ENCODE measurements at places on chromosomes 6 and 20.
A peak's percentile ranks its signal among the peaks of the same experiment; 100 is the strongest.

- DNase-seq: no peak
Observed at GRCh38 chr6:77326029-77326428, 137.3 kb downstream of the HTR1B start.

GRCh38 chr6:51513891-51514747, 573.3 kb downstream of the PKHD1 start:
- no peak for DNase-seq

DNA sequence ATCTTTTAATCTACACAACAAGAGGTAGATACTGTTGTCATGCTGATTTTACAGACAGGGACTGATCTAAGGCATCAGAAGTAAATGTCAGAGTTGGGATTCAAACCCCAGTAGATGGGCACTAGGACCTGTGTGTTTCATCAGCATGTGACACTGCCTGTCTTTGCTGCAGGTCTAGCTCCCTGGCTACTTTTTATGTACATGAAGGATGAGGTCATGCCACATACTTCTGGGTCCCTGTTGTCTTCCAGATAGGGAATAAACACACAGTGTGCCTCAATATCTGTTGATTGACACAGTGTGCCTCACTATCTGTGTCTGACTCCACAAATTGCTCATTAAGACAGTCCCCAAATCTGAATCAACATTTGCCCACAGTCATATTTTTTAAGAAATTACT, 106.9 kb downstream of the TFAP2B start:
- no peak for DNase-seq

DNA sequence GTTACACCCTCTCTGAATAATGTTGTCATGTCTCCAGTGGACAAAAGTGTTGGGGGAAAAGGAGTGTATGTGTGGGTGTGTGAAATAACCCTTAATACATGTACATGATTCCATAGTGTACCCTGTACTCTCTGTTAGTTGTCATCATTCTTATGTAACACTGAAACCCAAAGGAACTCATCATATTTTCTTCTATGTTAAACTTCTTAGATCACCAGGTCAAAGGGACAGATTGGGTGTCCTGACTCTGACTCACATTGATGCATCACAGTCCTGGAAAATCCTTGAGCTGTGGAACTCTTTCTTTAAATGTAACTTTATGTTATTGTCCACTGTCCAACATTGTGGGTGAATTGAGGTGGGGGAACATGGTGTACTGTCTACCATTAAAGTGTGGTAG, 350.5 kb downstream of the DHX35 start:
- no peak for DNase-seq

DNA sequence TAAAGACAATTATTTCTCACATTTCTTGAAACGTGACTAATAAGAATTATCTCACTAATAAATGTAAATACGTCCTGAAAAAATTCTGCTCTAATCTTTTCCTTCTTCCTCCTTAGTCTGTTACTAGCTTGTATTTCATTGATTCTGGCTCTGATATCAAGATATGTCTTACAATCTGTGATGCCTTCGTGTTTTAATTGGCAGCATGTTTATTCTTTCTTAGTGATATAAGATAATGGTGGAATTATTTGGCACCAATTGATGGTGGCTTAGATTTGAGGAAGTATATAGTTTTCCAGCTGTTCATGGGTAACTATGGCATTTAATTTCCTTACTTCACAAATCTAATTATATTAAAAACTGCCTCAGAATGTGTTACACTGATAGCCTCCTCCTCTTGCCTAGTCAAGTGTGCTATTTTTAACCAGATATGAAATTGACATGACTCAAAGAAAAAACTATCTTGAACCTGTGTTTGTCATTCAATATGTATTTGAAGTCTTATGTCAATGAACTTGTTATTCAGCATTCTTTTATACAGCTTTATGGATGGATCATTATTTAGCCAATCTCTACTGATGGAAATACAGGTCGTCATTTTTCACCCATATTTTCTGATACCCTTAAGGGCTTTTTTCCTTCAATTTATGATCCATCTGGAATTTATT, 5.3 kb downstream of the CCNC start:
- no peak for DNase-seq

DNA sequence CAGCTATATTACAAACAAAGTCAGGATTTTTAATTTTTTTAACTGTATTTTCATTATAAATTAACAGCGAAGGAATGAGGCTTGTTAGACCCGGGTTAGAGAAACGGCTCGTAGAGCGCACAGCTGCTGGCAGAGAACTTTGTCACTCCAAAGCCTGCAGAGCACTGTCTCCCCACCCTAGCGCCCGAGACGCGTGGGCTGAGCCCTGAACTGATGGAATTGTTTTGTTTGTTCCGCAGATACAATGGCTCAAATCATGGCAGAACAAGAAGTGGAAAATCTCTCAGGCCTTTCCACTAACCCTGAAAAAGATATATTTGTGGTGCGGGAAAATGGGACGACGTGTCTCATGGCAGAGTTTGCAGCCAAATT, 810 bp downstream of the LAMP5 start:
- DNase-seq: no peak

DNA sequence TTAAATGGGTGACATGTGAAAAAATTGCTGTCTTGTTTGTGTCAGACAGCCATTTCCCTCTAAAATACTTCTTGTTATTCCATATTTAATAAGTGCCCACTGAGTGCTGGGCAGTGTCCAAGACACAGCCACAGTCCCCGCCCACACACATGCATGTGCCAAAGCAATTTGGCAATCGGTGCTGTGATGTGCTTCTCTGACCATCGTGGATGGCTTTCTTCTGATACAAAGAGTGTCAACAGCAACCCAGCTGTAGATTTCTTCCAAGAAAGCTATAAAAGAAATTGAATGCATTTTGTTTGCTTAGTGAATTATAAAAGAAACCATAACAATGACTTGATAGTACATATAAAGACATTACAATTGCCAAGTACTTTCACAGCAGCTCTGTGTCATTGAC, 140.5 kb upstream of the ATXN1 start:
- peak; percentile 72 for DNase-seq

DNA sequence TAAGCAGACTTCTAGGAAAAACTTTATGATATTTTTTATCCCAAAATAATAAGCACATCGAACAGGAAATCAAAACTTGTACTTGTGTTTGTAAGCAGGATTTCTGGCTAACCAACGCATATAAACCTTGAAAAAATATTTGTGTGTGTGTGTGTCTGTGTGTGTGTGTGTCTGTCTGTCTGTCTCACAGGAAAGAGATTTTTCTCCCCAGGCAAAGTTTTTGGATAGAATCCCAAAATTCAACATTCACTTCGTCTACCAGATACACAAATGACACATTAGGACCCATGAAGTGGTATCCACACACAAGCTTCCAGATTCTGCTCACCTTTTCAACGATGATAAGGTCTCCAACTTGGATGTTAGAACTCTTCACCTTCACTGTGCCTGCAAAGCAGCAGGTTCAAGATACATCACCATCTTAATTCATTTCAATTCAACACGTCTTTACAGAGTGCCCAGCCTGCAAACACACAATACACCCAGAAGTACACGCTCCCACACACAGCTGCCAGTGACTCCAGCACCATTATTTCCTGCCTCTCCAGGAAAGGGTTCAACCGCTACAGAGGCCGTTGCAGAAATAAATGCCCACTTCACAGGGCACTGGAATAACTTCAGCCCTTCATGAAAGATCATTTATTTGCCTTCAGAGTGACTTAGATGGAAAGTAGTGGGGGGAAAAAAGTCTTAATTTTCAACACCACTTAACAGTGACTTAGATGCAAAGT, 70.9 kb downstream of the ATP9A start:
- DNase-seq: no peak

GRCh38 chr6:125631165-125631564, 118.3 kb upstream of the HEY2 start:
- no peak for DNase-seq

DNA sequence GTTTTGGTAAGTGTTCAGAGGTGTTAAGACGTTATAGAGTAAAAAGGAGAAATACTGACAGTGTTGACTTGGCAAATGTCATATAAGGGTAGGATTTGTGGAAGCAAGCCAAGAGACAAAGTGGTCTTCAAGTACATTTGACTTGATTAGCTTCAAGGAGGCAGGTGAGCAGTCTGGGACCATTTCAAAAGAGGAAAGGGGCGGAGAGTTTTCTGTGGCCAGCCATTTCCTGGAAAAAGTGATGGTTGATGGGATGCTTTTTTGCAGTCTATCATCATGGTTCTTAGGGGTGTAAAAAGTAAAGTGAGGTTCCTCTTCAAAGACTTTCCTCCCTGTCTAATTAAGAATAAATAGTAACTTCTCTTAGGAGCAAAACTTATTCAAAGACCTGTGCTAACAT, 28.7 kb downstream of the FKBP1A start:
- DNase-seq: no peak

DNA sequence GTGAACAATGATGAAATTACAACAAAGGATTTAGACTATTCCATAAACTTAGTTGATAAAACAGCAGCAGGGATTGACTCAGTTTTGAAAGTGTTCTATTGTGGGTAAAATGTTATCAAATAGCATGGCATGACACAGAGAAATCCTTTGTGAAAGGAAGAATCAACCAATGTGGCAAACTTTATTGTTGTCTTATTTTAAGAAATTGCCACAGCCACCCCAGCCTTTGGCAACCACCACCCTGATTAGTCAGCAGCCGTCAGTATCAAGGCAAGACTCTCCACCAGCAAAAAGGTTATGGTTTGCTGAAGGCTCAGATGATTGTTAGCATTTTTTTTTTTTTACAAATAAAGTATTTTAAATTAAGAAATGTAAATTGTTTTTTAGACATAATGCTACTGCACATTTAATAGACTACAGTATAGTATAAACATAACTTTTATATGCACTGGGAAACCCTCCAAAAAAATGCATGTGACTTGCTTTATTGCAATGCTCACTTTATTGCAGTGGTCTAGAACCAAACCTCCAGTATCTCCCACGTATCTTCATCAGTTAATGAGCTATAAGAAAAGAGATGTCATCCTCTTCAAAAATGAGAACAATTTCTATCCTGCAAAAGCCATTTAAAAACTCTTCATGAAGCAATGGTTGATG, 162.7 kb downstream of the SOBP start:
- DNase-seq: no peak

GRCh38 chr6:11007715-11008608, 36.1 kb downstream of the ELOVL2 start:
- DNase-seq: no peak

DNA sequence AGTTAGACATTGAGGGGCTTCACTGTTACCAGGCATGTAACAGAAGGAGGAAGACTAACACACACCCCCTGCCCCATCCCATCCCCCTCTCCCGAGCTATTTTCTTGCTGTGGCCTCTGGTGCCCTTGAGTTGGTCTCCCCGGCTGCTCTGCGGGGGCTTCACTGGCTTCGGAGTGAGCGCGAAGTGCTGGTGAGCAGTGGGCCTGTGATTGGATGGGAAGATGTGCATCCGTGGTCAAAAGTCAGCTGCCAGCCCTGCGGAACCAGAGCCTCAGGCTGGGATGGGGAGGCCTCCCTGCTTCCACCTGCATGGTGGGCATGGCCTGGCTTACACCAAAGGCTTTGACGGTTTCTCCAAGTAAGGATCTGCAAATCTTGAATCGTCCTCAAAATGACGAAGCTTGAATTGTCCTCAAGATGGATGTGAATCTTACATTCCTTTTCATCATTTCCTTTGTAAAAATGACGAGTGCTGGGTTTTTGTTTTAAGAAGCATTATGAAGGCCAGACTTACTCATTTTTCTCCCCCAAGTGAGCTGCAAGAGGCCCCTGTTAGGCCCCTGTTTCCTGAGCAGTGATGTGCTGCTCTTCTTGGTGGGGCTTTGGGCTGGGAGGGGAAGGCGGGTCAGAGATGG, 23.7 kb downstream of the SPATA2 start:
- DNase-seq: no peak

- no peak for DNase-seq
Observed at GRCh38 chr6:158856261-158856660, 37.1 kb upstream of the EZR start.

DNA sequence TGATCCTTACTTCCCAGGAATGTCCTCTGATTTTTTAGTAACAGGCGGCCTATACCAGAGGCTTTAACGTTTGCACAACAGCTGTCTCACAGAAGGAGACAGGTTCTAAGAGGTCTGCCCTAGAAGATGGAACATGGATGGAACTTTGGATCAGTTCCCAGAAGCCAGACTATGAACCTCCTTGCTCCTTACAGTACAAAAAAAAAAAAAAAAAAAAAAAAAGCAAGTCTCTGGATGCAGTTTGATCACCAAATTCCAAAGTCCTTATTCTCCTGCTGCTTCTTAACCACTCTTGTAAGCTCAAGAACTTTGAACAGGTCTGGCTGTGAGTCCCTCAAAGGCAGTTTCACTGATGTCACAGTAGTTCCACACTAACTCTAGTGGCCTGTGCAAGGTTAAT, 2.0 kb upstream of the TRMT11 start:
- no peak for DNase-seq

- peak; percentile 27 for DNase-seq
Observed at GRCh38 chr20:60210779-60211617, 252.8 kb downstream of the CDH26 start.

DNA sequence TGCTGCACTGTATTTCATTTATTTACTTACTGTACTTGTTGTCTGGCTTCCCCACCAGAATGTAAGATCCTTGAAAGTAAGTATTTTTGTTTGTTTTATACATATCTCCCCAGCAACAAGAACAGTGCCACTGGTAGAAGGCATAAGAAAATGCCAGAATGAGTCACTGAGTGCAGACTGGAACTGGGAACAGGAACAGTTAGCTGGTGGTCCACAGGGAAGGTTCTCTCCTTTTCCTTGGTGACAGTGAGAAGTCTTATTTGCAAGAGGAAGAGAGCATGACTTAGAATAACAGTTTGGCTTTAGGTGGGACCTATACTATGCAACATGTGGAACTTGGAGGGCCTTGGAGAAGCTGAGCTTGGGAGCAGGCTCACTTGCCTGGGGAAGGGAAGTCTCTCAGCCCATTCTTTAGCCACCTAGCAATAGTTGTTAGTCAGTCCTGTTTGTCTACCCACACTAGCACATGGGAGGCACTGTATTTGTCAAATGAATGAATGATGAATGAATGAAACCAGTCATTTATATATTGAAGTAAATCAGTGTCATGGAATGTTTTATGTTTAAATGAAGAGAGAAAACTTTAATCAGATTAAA, 203.5 kb downstream of the KCNQ5 start:
- peak; percentile 20 for DNase-seq

DNA sequence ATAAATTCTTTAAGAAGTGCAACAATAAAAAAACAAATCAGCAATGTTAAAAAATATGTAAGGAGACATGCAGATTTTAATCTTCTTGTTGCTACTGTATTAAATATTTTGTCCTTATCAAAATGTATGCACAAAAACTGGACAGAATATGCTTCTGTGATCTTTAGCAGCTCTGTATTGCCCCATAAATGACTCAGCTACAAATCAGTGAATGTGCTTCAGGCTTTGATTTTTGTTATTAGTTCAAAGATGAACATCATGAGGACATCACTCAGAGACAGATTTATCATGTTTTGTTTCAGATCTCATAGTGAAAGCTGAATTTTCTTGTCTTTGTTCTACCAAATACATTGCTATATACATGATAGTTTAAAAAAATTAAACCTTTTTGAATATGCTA, 312.4 kb downstream of the GRIK2 start:
- DNase-seq: no peak

DNA sequence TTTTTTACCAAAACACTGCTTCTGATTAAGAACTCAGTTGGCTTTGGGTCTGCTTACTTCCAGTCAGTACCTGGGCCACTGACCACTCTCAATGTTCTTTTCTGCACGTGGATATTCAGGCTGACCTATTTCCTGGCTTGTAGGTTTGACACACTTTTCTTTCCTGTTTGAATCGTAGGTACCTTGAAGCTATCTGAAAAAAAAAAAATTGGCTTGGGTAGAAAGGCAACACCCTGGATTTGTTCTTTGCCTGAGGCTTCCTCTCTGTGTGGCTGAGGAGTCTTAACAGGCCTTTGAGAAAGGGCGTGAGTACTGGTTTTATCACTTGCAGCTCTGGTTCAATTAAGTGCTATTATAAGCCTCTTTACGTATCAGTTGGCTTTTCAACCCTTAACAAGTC, 60.6 kb upstream of the IL20RA start:
- no peak for DNase-seq

Measured in astrocyte of the cerebellum (primary cell).